MCF 10A (cell line): ENCODE measurements at places on chromosomes 12 and 14. TPM values are rescaled to one million over a fixed set of nuclear protein-coding genes. Genes with fewer than 3 reads are reported as not detected.

The CLEC7A gene
- not detected in 2 replicates for total RNA-seq

The EXOC3L4 gene
- total RNA-seq, result not detected in 2 replicates

The LRTM2 gene
- not detected in 2 replicates for total RNA-seq

The SLC17A8 gene
- total RNA-seq, result not detected in 2 replicates

The TMEM52B gene
- not detected in 2 replicates for total RNA-seq

- peak; percentile 75 for DNase-seq
- H3K27ac ChIP-seq, result no peak overlapping the region
- H3K27me3 ChIP-seq, result peaks cover 46% of the 10 kb centered on the region
- H3K36me3 ChIP-seq, result no peaks in the 10 kb centered on the region
These were observed 35.6 kb downstream of the KRT76 start for GRCh38 chr12:52741375-52742195.

- peak; percentile 31 for DNase-seq
- H3K36me3 ChIP-seq, result peaks cover 14% of the 10 kb centered on the region
- H3K4me1 ChIP-seq, result peaks cover 33% of the 10 kb centered on the region
- H3K4me3 ChIP-seq, result no peak overlapping the region
- no peaks in the 10 kb centered on the region for H3K27me3 ChIP-seq
These were observed 85.4 kb downstream of the CHGA start for GRCh38 chr14:93008381-93008780.

DNA sequence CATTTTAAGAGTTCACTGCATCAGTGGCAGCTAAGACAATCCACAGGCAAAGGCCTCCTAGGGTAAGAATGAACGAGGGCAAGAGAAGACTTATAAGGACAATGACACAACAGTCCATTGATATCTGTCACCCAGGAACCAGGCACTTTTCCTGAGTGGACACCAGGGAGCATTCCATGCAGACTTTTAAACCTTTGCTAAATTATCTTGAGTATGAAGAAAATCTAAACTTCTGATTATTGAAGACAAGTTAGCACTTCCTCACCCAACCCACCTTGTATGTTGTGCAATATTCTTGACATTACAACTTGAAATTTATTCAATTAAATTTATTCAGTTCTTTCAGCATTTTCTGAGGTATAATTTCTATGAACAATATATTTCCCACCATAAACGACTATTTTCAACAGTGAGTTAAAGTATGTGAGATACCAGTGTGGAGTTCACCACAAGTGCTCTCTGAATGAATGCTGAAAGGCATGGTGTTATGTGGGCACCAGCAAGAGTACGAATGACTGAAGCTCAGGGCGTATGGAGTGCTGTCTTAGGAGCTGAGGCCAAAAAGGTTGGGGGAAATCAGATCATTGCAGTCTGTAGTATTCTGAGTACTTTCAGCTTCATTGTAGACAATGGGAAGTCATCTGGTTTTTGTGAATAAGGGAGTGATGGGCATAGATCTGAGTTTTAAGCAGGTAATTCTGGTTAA is 124.3 kb upstream of the LMNTD1 start:
- DNase-seq, result peak; percentile 7
- no peak overlapping the region for H3K27ac ChIP-seq
- peaks cover 3% of the 10 kb centered on the region for H3K4me1 ChIP-seq
- no peaks in the 10 kb centered on the region for H3K27me3 ChIP-seq
- H3K4me3 ChIP-seq, result no peak overlapping the region

DNA sequence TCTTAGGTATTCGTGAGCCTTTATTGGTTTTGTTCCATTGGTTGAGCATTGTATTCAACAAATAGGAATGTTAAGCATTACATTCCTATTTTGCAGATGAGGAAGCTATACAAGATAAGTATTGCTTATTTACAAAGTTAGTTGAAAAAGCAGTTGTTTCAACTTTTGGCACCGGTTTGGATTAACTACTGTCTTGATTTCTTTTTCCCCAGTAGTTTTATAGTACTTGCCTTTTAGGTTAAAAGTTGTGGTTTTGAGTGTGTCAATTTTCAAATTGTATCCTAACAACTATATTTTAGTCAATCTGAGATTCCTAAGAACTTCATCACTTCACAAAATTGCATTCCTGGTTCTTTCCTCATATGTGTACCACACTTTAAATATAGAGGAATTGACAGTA is 23.8 kb upstream of the MBIP start:
- no peaks in the 10 kb centered on the region for H3K4me1 ChIP-seq
- H3K27me3 ChIP-seq, result no peaks in the 10 kb centered on the region
- H3K4me3 ChIP-seq, result no peak overlapping the region
- DNase-seq, result no peak
- H3K27ac ChIP-seq, result no peak overlapping the region

DNA sequence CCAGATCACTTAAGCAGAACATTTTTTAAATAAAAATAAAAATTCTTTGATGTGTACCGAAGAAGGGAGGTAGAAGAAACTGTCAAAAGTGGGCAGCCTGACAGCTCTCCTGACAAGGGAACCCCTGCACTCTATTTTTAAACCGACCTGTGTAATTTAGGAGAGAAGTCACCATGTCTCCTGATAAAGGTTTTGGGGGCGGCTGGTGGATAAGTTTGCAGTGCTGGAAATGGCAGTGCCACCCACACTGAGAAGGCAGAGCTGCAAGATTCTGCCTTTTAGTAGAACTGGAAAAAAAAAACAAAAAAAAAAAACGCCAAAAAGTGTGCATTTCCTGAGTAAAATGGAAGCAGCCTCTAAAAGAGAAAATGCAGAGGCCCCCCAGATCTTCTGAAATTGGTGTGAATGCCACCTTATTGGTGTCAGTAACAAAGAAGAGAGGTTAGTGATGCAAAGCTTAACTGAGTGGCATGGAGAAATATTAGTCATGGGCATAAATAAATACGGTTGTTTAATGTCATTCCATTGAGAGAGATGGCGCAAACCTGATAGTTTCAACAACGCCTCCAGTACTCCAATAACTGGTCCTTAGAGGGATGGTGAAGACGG is 24.7 kb downstream of the DUSP6 start:
- no peak for DNase-seq
- H3K4me1 ChIP-seq, result no peaks in the 10 kb centered on the region
- no peaks in the 10 kb centered on the region for H3K36me3 ChIP-seq
- H3K27me3 ChIP-seq, result no peaks in the 10 kb centered on the region
- no peak overlapping the region for H3K4me3 ChIP-seq
- H3K27ac ChIP-seq, result no peak overlapping the region

- peak overlapping the region; percentile 93 for H3K27ac ChIP-seq
- peak overlapping the region; percentile 90 for H3K4me3 ChIP-seq
- no peaks in the 10 kb centered on the region for H3K27me3 ChIP-seq
- peak; percentile 58 for DNase-seq
These were observed 578 bp downstream of the DCAF5 start for GRCh38 chr14:69152181-69152901.

- no peaks in the 10 kb centered on the region for H3K36me3 ChIP-seq
- H3K27ac ChIP-seq, result no peak overlapping the region
- no peak overlapping the region for H3K4me3 ChIP-seq
- H3K27me3 ChIP-seq, result peaks cover 3% of the 10 kb centered on the region
- no peaks in the 10 kb centered on the region for H3K4me1 ChIP-seq
These were observed 390.2 kb downstream of the SOX5 start for GRCh38 chr12:23559268-23559753.

GRCh38 chr12:127599436-127599835 is 667.5 kb upstream of the TMEM132C start:
- no peaks in the 10 kb centered on the region for H3K4me1 ChIP-seq
- no peak overlapping the region for H3K4me3 ChIP-seq
- H3K27me3 ChIP-seq, result no peaks in the 10 kb centered on the region
- DNase-seq, result no peak
- H3K36me3 ChIP-seq, result no peaks in the 10 kb centered on the region
- H3K27ac ChIP-seq, result no peak overlapping the region

GRCh38 chr12:94167071-94167755 is 18.8 kb downstream of the PLXNC1 start:
- no peak overlapping the region for H3K4me3 ChIP-seq
- peaks cover 22% of the 10 kb centered on the region for H3K27me3 ChIP-seq
- no peak overlapping the region for H3K27ac ChIP-seq
- peaks cover 15% of the 10 kb centered on the region for H3K4me1 ChIP-seq
- DNase-seq, result no peak

- H3K36me3 ChIP-seq, result peaks cover 26% of the 10 kb centered on the region
- no peaks in the 10 kb centered on the region for H3K27me3 ChIP-seq
- no peak for DNase-seq
- no peak overlapping the region for H3K4me3 ChIP-seq
- no peaks in the 10 kb centered on the region for H3K4me1 ChIP-seq
These were observed 24.7 kb downstream of the CLEC2D start for GRCh38 chr12:9694241-9694640.

GRCh38 chr12:67647799-67648520 is 585 bp upstream of the DYRK2 start:
- H3K36me3 ChIP-seq, result peaks cover 6% of the 10 kb centered on the region
- peak overlapping the region; percentile 91 for H3K4me3 ChIP-seq
- H3K27me3 ChIP-seq, result no peaks in the 10 kb centered on the region
- H3K27ac ChIP-seq, result peak overlapping the region; percentile 63
- DNase-seq, result peak; percentile 21

DNA sequence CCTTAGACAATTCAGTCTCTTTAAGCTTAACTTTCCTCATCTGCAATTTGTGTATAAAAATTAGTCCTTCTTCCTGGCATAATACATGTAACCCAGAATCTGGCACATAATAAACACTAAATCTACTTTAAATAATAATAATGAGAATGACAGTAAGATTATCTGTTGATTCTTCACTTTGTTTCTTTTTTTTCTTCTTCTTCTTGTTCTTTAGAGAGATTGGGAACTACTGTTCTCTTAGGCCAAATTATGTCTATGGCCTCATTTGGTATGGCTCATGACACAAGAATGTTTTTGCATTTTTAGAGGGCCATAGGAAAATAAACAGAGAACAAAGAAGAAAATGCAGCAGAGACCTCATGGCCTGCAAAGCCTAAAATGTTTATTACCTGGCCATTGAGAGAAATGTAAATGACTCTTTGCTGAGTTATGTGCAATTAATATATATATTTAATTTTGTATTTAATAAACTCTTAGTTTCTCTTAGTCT is 275.8 kb downstream of the SLC6A15 start:
- no peak overlapping the region for H3K4me3 ChIP-seq
- H3K4me1 ChIP-seq, result peaks cover 11% of the 10 kb centered on the region
- H3K27me3 ChIP-seq, result no peaks in the 10 kb centered on the region

GRCh38 chr12:85394809-85395208 is 114.8 kb downstream of the ALX1 start:
- no peak for DNase-seq
- H3K4me3 ChIP-seq, result no peak overlapping the region
- no peak overlapping the region for H3K27ac ChIP-seq
- H3K4me1 ChIP-seq, result no peaks in the 10 kb centered on the region

GRCh38 chr12:22256041-22256441 is 78.5 kb downstream of the ST8SIA1 start:
- H3K36me3 ChIP-seq, result peaks cover 7% of the 10 kb centered on the region
- H3K4me1 ChIP-seq, result no peaks in the 10 kb centered on the region
- H3K27ac ChIP-seq, result no peak overlapping the region
- no peak overlapping the region for H3K4me3 ChIP-seq
- H3K27me3 ChIP-seq, result no peaks in the 10 kb centered on the region
- no peak for DNase-seq

DNA sequence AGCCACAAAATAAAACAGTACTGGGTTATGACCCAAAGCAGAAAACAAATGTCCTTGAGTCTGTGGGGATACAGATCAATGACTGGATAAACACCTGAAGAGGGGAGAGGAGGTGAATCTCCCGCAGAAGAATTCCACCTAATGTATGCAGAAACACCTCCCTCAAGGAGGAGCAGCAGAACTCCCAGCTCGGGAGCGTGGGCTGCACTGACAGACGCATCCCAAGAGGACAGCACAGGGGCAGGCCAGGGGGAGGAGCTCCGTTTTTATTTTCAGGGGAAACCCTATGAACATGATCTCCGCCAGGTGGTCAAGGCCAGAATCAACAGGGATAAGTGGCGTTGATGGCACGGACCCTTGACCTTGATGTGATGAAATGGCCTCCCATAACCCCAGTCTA is 41.8 kb upstream of the PPP2R5C start:
- peaks cover 10% of the 10 kb centered on the region for H3K4me1 ChIP-seq
- no peak overlapping the region for H3K27ac ChIP-seq
- H3K27me3 ChIP-seq, result no peaks in the 10 kb centered on the region
- H3K36me3 ChIP-seq, result no peaks in the 10 kb centered on the region

DNA sequence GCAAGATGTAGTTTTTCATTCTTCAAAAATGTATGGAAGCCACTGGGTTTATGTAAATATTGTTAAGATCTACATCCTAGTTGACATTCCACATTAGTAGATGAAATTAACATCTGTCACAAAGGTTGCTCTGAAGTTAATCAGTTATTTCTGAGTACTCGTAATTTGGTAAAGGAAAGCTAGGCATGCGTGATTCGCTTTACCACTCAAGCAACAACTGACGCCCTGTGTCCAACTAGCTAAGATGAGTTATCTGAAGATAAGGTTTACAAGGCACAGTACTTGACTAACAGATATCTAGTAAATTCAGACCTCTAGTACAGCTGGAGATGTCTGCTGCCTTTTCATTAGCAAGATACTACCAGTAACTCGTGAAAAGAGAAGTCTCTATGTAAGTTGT is 14.1 kb downstream of the PRKD1 start:
- H3K4me3 ChIP-seq, result no peak overlapping the region
- DNase-seq, result no peak
- H3K27me3 ChIP-seq, result no peaks in the 10 kb centered on the region

DNA sequence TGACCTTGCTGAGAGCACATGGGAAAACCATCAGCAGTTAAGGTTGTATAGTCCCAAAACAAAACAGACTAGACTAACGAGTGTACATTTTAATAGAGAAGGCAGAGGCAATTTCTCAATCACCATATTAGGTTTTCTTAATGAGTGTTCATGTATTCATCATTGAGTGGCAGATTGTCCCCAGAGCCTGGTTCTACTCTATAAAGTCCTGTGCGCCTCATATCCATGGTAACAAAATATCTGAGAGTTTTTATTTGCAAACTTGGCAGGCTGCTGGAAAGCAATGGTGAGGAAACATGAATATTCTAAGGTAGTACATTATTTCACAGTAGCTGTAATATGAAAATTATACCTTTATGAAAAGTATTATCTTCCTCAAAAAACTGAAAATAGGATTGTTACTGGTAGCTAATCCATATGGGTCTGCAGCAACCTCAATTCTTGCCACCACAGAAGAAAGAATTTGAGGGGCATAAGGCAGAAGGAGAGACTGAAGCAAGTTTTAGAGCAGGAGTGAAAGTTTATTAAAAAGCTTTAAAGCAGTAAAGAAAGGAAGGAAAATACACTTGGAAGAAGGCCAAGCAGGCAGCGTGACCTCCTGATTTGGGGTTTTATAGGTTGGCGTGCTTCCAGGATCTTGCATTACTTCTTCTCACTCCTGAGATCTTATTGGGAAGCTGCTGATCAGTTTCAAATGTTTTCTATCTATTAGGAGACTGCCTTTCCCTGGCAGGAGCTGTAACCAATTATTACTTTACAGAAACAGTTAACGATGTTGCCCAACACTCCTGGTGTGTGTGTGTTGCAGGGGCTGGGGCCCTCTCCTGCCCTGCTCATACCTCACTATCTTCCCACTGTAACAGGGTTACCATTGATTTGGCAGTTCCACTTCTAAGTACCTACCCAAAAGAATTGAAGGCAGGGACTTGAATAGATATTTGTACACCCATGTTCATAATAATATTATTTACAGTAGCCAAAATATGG is 154.0 kb upstream of the NUDT4 start:
- peaks cover 10% of the 10 kb centered on the region for H3K4me1 ChIP-seq
- no peaks in the 10 kb centered on the region for H3K36me3 ChIP-seq
- peak; percentile 31 for DNase-seq
- H3K27ac ChIP-seq, result peak overlapping the region; percentile 29
